Central memory CD4-positive, alpha-beta T cell (primary cell): ENCODE measurements at places on chromosomes 16 and 17.

DNA sequence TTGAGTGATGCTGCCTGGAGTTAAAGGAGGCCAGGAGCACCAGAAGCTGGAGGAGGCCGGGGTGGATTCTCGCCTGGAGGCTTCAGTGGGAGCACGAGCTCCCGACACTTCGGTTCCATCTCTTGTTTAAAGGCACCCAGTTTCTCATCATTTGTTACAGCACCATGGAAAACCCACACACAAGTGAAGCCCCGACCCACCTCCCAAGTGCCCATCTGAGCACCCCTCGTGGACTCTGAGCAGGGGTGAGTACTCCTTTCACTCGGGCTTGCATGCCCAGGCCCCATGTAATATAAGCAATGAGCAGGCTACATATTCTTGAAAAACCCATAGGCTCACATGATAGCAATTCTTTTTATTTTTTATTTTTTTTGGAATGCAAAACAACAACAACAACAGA lies 196.9 kb upstream of the MAF start:
- no peak for DNase-seq

DNA sequence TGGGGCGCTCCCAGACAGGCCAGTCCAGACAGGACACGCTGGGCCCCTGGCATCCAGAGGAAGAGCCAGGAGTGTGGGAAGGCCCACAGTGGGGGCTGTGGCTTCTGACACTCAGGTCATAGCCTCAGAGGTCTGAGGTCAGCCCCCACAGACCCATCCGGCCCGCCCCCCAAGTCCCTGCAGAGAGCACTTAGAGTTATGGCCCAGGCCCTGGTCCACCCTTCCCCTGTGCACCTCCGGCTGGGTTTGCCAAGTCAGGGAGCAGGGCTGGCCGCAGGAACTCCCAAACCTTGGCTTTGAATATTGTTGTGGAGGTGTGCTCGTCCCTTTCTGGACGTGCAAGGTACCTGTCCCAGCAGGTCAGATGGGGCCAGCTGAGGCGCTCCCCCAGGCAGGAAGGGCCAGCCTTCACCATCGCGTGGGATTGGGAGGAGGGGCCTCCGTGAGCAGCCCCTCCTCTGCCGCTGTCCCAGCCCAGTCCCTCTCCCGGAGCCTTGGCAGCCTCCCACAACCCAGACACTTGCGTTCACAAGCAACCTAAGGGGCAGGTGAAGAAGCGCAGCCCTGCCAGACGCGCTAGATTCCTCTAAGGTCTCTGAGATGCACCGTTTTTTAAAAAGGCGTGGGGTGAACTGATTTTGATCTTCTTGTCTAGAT lies 74.6 kb downstream of the SOCS1 start:
- DNase-seq: no peak

GRCh38 chr16:65975049-65975708 lies 391.3 kb upstream of the CDH5 start:
- DNase-seq: no peak

GRCh38 chr16:86877835-86878234 lies 299.5 kb downstream of the FOXL1 start:
- no peak for DNase-seq

DNA sequence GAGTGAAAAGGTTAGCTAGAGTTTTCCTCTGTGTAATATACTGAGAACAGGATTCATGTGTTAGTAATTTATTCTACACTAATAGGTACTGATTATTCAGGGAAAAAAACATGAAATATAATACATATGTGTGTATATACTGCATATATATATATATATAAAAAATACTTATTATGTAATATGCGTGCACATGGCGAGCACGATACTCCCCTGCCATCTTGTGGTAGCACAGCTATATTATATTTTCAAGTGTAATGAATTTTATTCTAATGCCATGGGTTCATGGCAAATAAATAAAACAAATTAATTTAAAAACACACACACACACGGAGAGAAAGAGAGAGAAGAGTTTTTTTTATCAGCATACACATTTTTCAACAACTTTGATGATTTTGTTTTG lies 460.6 kb downstream of the KCNJ2 start:
- no peak for DNase-seq

GRCh38 chr16:24463196-24463945 lies 76.0 kb upstream of the RBBP6 start:
- no peak for DNase-seq

- no peak for DNase-seq
Measured at GRCh38 chr17:67489273-67489672, 112.2 kb downstream of the PITPNC1 start.

DNA sequence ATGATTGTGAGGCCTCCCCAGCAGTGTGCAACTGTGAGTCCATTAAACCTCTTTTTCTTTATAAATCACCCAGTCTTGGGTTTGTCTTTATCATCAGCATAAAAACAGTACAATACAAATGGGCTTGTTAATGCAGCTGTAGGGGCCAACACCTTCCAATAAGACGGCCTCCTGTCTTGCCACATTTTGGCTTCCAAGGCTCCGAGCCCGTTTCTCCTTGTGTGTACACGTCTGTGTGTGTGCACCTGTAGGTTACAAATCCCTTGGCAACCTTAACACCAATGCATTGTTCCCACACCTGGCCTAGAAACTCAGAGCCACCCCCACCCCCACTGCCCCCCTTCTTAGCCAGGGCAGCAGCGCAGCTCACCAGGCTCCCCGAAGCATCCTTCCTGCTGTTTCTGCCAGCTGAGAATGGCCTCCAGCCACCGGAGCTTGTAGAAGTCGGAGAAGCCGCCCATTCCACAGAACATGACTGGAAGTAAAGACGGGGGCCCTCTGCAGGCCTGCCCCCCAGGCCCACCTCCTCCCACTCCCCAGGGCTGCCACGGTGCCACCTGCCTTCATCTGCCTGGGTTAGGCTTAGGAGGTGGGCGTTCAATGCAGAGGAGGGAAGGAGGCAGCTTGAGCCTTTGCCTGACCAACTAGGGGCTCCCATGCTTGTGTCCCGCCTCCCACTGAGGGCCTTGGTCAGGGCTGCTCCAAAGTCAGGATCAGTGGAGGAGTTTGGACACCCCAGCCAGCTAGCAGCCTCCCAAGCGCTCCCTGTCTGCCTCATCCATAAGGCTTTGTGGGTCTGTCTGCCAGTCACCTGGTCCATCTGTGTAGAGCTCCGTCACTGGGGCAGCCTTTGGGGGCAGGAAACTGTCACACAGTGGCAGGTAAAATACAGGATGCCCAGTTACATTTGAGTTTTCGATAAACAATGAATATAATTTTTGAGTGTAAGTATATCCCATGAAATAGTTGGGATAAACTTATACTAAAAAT lies 10.6 kb downstream of the C16orf89 start:
- DNase-seq: no peak

DNA sequence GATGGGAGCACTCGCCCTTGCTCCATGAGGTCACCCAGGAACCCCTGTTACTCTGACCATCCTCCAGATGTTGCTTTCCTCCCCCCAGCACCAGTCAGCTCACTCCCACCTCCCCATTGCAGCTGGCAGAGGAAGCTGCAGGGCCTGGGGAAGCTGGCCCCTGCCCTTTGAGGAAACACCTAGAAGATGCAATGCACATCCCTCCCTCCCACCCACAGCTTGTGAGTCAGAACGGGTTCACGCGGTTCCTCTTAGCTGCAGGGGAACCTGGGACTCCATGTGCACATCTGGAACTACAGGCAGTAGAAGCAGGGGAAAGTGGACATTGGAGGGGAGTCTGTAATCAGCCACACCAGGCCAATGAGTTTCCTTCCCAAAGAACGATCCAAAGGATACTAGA lies 96.9 kb downstream of the KATNIP start:
- no peak for DNase-seq

DNA sequence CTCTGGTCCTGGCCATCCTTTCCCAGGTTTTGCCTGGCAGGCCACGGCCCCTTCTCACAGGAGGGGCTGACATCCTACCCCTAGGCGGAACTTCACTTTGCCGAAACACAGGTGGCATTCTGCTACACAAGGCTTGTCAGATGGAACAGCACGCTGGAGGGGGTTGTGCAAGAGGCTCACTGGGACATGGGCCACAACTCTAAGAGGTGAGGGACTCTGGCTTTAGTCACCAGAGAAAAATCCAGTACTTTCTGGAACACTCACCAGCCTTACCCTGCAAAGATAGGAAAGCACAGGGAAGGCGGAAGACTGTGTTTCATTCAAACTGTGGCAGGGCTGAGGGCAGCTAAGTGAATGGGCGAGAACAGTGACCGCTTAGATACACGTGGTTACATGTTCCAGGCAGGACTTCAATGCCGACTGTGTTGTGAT lies 18.3 kb downstream of the CDC42EP4 start:
- no peak for DNase-seq

- no peak for DNase-seq
Measured at GRCh38 chr17:28279411-28279810, 39.6 kb upstream of the TMEM97 start.

DNA sequence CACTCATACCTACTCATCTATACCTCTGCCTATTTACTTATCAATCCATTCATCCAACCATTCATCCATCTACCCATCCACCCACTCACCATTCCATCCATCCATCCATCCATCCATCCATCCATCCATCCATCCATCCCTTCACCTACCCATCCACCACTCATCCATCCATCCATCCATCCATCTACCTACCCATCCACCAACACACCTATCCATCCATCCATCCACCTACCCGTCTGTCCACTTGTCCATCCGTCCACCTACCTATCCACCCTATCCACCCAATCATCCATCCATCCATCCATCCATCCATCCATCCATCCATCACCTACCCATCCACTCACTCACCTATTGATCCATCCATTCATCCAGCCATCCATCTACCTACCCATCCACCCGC lies 235.7 kb downstream of the GSG1L start:
- DNase-seq: no peak

- DNase-seq: no peak
Measured at GRCh38 chr16:82241469-82242052, 71.5 kb upstream of the MPHOSPH6 start.

GRCh38 chr16:84153660-84154214 lies 8.6 kb downstream of the DNAAF1 start:
- DNase-seq: no peak

DNA sequence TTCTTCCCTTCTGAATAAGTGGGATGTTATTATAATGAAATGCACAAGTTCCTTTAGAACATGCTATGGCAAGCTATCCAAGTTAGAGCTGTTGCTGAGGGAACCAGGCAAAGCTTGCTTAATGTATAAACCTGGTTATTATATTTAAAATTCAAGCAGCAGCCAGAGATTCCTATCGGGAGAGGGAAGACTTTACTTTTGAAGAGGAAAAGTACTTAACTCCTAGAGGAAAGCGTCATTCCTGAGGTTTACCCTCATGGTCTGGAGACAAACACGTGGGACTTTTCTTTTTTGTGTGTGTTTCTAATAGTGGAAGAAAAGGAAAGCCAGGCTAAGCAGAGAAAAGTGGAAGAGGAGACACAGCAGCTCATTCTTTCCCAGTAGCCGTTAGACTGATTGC lies 39.9 kb upstream of the MYH10 start:
- DNase-seq: no peak

- DNase-seq: no peak
Measured at GRCh38 chr16:53732296-53732929, 28.5 kb downstream of the FTO start.

DNA sequence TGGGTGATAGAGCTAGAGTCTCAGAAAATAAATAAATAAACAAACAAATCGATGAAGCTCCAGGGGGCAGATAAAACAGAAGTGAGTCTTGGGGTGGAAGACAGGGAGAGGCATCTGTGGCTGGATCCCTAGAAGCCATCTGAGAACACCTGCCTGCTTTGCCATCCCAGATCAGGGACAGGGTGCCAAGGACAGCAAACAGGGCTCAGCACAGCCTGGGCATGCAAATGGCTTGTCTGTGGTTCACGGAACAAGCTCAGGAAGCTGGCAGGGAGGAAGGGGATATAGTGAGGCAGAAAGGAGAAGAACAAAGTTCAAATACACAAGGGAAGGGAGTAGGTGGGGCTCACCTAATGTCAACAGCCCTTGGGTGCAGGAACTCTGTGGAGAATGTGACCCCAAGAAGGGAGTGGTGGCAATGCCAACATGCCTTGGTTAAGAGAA lies 27.5 kb downstream of the TRIM25 start:
- no peak for DNase-seq

GRCh38 chr17:72407336-72407909 lies 286.6 kb downstream of the SOX9 start:
- no peak for DNase-seq

GRCh38 chr16:68646953-68647659 lies 2.0 kb downstream of the CDH3 start:
- DNase-seq: no peak

GRCh38 chr16:2468725-2469398 lies 2.2 kb upstream of the NTN3 start:
- no peak for DNase-seq

DNA sequence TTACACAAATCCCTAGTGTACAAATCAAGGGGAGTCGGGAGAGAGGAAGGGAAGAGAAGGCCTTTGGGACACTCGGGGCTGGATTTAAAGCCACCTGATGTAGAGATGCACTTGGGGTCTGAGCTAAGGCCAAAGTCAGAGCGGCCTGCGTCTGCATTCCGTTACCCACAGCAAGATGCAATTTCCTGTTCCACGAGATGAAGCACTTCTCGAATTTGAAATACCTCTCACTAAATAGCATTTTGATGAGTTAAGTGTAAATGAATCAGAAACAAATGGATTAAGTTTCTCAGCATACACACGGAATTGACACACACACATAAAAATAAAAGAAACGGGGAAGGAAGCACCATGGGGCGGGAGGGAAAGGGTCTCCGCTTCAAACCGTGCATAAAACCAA lies 386.0 kb downstream of the SOX9 start:
- no peak for DNase-seq

DNA sequence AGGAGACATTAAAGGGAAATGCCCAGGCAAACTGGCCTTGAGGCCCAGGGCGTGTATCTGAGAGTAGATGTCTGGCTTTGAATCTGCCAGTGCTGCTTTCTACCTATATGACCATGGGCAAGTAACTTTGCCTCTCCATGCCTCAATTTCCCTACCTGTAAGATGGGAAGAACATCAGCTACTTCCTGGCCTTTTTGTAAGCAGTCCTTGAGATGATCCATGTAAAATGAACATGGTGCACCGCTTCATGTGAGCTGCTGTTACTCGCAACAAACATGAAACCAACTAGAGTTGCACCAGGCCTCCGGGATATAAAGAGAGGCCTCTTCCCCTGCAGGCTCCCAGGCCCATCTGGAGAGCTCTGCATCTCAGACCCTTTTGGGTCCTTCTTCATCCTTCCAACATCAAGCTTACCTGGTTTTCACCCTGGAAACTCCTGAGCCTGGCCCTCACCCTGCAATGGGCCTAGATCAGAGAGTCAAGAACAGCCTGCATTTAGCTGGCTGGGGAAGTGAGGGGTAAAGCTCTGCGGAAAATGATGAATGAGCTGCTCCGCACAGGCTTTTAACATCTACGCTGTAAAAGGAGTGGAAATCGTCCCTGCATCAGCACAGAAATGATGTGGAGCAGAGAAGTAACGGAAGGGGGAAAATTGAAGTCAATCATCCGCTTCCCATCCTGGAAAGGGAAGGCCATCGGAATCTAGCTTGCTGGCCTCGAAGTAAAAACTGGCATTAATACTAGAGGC lies 2.3 kb upstream of the MYH11 start:
- DNase-seq: no peak

GRCh38 chr17:767076-767475 lies 15.0 kb downstream of the GLOD4 start:
- no peak for DNase-seq
